ENCODE measurements at places on chromosomes 11 and 22.

GRCh38 chr11:28472904-28473303 lies 364.7 kb downstream of the METTL15 start:
- DNase-seq: no peak

DNA sequence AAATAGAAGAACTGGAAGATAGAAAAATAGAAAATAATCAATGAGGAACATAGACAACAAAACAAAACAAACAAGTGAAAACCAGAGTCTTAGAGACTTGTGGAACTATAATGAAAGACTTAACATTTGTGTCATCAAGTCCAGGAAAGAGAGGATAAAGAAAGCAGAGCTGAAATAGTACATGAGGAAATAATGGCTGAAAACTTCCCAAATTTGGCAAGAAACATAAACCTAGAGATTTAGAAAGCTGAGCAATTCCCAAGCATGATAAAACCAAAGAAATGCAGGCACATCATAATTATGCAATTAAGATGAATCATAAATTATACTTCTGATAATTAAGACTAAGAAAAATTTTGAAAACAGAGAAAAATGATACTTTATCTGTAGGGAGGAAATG lies 614.5 kb downstream of the ETS1 start:
- DNase-seq: no peak

DNA sequence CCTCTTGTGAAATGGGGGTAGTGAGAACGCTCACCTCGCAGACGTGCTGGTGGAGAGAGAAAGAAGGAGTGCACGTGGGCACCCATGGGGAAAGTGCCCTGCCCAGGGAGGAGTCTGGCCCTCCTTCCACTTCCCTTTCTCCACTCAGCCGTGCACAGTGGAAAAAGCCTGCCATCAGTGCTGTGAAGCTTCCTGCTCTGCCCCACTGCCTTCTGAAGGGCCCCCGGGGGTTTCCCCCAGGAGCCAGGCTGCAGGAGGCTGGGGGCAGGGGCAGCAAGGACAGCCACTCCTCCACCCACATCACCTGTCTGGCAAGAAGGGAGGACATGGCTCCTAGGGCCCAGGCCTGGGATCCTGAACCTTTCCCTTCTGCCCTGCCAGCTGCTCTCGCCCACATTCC lies 7.6 kb downstream of the TP53I11 start:
- no peak for DNase-seq

GRCh38 chr11:130522284-130522961 lies 74.0 kb downstream of the ADAMTS15 start:
- DNase-seq: no peak

DNA sequence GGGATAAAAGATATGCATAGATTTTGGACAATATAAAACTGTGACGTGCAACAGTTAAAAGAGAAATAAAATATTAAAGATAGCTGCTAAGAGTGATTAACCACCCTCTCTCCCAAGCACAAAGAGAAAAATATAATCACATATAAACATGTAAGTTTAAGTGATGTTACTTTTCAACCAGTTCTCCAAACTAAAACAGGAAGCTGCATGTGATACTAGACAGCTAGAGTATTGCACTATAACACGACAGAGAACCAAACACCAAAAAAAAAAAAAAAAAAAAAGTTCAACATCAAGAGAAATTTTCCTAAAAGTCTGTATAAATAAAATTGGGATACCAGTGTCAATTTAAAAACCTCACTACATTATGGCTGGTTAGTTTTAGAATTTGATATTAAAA lies 79.1 kb downstream of the PICALM start:
- no peak for DNase-seq

DNA sequence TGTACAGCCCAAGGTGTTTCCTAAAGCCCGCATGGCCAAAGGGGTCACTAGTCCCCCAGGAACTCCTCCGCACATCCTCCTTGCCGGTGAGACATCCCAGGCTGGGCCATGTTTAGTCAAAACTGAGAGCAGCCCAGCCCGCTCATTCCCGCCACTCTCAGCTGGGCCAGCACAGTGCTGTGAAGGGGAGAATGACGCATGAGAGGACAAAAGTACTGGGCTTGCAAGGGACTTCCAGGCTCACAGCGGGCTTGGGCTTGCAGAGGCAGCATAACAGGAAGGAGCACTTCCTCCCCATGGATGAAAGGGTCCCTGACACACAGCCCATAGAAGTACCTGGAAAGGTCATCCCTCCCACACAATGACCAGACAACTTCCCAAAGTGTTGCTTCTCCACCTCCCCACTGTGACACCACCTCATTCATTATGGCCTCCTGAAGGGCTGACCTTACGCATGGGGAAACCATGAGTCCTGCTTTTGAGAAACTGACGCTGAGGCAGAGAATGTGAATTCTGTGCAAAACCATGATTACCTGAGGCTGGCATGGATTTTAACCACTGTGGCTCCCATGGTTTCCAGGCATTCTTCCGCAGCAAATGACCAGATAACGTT lies 19.1 kb downstream of the ETS1 start:
- DNase-seq: no peak

- DNase-seq: no peak
Observed at GRCh38 chr11:8937159-8937558, 4.4 kb upstream of the C11orf16 start.

GRCh38 chr11:1221848-1222311 lies 986 bp upstream of the MUC5B start:
- peak; percentile 23 for DNase-seq

DNA sequence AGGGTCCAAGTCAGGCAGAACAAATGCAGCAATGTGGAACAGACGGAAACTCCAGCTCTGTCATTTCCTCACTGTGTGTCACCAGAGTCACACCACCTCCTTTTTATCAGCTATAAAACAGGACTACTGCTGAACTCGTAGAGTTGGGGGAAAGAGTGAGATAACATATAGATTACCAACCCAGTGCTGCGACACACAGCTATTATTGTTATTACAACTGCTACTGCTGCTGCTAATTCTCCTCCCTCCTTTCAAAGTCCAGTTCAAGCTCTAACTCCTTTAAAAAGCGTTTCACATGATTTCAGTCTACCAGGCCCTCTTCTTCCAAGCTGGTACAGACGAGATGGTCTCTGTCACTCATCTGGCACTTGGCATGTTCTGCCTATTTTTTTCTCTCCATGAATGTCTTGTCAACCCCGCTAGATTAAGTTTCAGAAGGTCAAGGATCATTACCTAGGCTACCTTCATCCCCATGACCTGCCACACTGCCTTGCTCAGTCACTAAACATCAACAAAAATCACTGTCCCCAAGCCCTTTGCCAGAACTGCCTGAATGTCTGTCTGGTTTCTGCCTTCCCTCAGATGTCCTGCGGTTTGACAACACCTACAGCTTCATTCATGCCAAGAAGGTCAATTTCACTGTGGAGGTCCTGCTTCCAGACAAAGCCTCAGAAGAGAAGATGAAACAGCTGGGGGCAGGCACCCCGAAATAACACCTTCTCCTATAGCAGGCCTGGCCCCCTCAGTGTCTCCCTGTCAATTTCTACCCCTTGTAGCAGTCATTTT lies 3.7 kb upstream of the MTFP1 start:
- DNase-seq: no peak

DNA sequence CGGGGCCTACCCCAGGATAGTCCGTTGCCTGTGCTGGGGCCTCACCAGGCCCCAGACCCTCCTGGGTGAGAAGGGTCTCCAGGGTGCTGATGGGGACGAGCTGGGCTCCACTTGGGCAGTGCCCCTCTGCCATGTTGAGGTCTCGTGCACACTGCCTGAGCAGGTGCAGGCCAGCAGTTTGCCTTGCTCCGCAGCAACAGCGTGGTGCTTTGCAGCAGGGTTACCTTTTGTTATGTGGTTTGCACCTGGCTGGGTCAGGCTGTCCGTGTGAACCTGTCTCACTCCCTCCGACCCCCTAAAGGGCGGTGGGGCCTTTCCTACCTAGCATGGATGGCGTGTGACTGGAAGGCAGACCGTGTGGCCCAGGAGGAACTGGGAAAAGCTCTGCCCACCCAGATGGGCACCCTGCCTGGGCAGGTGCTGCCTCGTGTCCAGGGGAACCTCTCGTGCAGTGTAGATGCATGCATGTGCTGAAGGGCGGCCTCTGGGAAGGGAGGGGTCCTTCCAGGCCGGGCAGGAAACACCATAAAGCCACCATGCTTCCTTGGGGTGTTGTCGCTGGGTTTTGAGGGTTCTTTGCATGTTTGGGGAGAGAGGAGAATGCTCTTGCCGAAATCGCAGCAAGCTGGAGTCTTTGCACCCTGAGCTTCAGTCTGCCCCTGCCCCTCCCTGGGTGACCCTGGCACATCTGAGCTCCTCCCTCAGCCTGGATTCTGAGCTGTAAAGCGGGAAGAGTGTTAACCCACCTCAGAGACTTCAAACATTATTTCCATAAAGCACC lies 75.4 kb upstream of the PPARA start:
- DNase-seq: no peak

GRCh38 chr11:120682866-120683265 lies 171.3 kb downstream of the GRIK4 start:
- DNase-seq: no peak

DNA sequence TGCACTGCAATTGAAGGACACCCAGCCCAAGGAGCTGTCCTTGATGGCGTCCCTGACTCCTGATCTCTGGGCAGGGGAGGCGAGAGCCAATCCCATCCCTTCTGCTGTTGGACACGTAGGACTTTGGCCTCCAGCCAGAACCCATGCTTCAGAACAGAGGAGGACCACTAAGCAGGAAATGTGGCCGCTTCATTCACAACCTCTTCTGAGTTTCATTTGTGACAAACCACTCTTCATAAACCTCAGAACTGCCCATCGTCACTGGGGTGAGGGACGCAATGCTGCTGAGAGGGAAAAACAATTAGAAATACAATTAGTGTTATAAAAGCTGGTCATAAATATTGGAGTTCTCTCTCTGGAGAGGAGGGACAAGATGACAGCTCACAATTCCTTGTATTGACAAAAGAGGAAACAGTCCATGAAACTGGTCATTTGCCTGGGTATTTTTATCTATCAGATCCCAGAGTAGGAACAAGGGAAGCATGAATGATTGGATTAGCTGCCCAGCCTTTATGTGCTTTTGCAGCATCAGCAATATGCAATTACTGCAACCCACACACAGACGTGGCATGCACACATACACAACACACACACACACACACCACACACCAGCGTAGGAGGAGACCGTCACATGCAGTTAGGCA lies 216.5 kb upstream of the CADM1 start:
- no peak for DNase-seq

DNA sequence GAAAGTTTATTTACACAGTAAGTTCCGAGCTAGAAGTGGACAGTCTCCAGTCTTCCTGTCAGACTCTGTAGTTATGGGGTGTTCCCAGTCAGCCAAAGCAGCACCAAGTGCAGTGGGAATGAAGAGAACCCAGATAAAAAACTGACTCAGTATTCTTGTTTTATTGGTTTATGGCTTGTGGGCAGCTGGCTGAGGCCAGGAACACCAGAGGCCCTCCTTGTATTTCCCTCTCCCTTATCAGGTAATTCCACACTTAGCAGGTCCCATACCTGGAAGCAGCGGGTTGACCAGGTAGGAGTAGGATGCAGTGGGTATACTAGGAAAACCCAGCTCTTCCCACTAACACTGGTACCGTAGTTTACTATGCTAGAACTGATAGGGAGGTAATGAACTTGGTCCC lies 3.5 kb upstream of the BACE1-AS start:
- no peak for DNase-seq

All from HuH-7.5 (cell line).